A172 (cell line): ENCODE measurements at places on chromosomes 16 and 17.

DNA sequence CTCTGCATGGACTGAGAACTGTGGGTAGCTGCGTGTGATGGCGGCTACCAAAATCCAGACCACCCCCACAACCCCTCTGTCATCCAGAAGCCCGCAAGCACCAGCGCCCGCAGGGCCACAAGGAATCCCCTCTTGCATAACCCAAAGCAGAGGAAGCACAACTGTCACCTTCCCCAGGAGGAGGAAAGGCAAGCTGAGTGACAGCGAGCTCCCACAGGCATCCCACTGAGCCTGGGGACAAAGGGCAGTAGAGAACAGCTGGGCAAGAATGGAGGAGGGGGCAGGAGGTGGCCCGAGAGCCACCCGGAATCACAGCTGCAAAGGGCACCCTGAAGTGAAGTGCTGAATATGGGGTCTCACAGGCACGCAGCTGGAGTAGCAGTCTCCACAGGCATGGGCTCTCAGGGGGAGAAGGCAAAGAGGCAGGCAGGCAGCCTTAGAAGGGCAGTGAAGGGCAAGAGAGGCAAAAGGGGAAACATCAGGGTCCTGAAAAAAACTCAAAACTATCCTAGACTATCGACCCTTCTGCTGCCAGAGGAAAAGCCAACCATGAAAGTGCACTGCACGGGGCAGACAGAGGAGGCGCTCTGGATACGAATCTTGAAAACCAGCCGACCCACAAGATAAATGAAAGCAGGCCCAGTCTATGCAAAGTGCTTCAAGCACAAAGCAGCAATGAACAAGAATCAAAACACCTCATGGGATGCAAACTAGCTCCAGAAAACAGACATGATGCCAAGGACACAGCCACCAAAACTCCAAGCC, 17.1 kb downstream of the USP36 start:
- DNase-seq, result no peak

GRCh38 chr16:73710526-73710925, 586.1 kb upstream of the PSMD7 start:
- no peak for DNase-seq

DNA sequence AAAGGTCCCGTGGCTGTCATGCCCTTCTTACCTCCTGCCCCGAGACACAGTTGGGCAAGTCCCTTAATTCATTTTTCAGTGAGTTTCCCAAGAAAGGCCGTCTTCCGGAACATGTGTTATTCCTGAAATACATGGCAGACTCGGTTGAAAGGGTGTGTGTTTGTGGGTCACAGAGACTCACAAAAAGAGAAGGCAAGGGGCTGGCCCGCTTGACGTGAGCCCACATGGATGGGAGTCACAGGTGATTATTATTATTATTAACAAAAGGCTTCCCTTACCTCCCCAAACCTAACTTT, 34.1 kb upstream of the CCR7 start:
- no peak for DNase-seq

GRCh38 chr17:80917716-80918560, 73.7 kb upstream of the CHMP6 start:
- no peak for DNase-seq

GRCh38 chr16:57591870-57592485, 36.5 kb upstream of the ADGRG1 start:
- DNase-seq, result no peak

- no peak for DNase-seq
These were observed 62.9 kb downstream of the ADCY9 start for GRCh38 chr16:4053301-4053845.
